ENCODE measurements at places on chromosomes 12 and 14.
A peak's percentile ranks its signal among the peaks of the same experiment; 100 is the strongest.

- DNase-seq: peak; percentile 84
These were observed 148.7 kb downstream of the SMOC1 start for GRCh38 chr14:70027785-70028428.

- no peak for DNase-seq
These were observed 128.3 kb upstream of the FGD4 start for GRCh38 chr12:32270818-32271710.

DNA sequence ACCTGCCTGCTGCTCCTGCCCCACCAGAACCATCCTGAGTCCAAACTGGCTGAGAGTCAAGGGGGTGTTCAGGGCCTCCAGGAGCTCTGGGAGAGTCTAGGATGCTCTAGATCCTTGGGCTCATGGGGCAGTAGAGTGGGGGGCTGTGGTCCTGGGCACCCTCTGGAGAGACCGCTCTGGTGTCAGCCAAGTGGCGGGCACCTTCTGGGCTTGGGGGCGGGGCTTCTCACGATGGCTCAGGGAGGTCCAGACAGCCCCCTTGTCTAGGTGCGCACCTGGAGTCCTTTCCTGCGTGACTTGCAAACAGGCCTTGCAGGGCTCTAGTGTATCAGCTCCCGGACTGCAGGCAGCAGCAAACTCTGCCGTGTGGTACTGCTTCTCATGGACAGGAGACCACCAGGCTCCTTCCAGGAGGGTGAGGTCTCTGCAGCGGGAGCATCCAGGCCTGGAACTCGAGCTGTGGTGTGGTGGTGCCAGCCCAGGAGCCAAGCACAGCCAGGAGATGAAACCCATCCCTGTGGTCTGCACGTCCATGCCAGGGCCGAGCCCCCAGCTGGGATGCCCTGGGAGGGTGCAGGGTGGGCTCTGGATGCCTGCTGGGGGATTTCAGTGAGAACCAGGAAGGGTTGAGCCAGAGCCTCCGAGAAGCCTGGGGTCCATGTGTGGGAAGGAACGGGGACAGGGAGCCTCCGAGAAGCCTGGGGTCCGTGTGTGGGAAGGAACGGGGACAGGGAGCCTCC is 15.0 kb downstream of the PACS2 start:
- DNase-seq: no peak

GRCh38 chr14:87084908-87085307 is 908.1 kb downstream of the GALC start:
- DNase-seq: no peak

GRCh38 chr14:68669603-68670358 is 123.1 kb downstream of the ZFP36L1 start:
- no peak for DNase-seq

- DNase-seq: no peak
These were observed 706.9 kb upstream of the STXBP6 start for GRCh38 chr14:25756876-25757275.

GRCh38 chr14:54470701-54471100 is 18.1 kb downstream of the GMFB start:
- no peak for DNase-seq

DNA sequence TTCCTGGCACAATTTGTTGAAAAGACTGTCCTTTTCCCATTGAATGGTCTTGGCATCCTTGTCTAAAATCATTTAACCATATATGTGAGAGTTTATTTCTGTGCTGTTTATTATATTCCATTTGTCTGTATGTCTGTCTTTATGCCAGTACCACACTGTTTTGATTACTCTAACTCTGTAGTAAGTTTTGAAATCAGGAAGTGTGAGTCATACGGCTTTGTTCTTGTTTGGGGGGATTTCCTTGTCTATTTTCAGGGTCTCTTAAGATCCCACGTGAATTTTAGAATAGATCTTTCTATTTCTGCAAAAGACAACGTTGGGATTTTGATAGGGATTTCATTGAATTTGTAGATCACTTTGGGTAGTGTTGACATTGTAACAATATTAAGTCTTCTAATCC is 88.5 kb downstream of the MYRFL start:
- DNase-seq: peak; percentile 62

DNA sequence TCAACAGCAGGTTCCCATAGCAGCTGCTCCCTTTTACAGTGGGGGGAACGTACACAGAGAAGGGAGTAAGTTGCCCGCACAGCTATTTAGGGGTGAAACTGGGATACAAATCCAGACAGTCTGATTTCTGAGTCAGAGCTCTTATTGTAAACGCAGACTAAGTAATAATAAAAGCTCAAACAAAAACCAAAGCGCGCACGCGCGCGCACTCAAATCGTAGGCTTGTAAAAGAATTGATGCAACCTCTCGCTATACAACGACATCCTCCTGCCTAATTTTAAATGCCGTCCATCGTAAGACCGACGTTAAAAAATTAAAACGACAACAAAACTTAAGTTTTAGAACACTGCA is 747 bp upstream of the DACT1 start:
- peak; percentile 13 for DNase-seq

- DNase-seq: no peak
These were observed 45.9 kb downstream of the SLC6A12 start for GRCh38 chr12:167959-168600.

DNA sequence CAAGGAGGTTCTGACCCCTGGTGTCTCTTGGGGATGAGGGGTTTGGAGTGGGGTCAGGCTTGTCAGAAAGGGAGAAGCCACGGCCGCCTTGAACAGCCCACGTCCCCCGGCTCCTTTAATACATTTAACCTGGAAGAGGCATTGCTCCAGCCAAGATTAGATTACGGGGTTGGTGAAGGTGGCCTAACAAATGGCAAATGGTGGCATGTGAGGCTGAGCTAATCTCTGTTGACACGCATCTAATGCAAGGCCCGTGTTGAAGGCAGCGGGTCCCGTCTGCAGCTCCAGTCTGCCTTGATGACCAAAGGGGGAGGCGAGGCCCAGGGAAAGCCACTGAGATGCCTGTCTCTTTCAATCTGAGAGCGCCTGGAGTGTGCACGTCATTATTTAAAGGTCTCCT is 673.7 kb upstream of the TBX3 start:
- no peak for DNase-seq

DNA sequence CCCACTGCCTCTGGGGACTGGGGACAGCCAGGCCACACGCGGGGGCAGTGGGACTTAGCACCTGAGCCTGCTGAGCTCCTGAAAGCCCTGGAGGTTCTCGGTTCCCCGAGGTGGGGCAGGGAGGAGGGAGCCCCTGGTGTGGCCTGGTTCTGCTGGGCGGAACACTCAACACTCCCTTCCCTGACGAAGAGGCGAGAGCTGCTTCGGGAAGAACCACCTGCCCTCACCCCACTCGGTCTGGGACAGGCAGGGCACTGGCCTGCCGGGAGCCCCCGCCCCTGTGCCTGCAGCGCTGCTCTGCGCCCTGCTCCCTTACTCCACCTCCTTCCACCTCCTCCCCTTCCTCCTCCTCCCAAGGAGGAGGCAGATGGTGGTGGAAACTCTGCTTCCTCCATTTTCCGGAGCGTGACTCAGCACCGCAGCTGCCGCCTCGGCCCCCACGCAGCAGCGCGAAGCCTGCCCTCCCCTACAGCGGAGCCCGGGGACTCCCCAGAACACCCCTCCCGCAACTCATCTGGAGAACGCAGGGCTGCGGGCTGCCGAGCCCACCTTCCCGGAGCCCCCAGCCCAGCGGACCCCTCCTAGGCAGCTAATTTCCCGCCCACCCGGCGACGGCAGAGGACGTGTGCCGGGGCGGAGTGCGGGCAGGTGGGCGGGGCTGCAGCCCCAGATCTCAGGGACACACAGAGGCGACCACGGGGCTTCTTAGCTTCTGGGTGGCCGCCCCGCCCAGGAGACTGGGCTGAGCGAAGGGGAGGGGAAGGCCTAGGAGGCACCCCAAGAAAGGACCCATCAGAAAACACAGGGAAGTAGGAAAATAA is 11.7 kb upstream of the INF2 start:
- peak; percentile 84 for DNase-seq

- peak; percentile 36 for DNase-seq
These were observed 835 bp downstream of the VEZT start for GRCh38 chr12:95218150-95219133.

DNA sequence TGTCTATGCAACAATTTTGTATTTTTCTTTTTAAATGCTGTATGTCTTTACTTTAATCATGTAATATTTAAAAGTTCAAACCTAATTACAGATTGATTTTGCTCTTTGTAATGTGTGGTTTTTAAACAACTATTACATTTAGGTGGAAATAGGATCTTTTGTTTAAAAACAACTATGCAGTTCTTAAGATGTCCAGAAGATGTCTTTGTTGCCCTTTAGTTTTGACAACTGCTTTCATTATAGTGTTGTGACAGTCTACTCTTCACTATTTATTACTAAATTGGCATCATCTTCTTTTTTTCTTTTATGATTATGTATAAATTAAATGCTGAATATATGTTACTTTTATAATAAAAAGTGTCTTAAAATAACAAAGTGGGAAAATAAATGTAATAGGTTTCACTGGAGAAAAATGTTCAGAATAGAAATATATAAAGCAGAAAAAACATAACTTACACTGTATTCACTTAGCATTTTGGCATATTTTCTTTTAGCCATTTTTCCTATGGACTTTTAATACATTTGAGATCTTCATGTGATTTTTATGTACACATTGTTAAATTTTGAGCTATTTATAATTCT is 27.1 kb upstream of the PCNX4 start:
- peak; percentile 31 for DNase-seq

- no peak for DNase-seq
These were observed 6.5 kb downstream of the XRCC3 start for GRCh38 chr14:103708750-103709187.

- DNase-seq: no peak
These were observed 1061.8 kb upstream of the SEL1L start for GRCh38 chr14:82595466-82595865.

DNA sequence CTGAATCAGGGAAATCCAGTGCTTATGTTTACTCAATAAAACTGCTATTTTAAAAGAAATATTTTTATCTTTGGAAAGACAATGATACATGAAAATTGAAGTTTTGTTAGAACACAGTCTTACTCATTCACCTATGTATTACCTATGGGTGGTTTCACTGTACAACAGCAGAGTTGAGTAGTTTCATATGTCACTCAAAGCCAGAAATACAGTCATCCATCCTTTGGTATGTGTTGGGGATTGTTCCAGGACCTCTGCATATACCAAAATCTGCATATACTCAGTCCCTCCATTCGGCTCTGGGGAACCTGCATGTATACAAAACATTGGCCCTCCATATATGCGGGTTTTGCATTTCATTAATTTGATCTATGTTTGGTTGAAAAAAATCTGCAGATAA is 190.6 kb downstream of the GPHN start:
- DNase-seq: no peak

GRCh38 chr12:84069198-84069597 is 843.4 kb downstream of the SLC6A15 start:
- DNase-seq: no peak

DNA sequence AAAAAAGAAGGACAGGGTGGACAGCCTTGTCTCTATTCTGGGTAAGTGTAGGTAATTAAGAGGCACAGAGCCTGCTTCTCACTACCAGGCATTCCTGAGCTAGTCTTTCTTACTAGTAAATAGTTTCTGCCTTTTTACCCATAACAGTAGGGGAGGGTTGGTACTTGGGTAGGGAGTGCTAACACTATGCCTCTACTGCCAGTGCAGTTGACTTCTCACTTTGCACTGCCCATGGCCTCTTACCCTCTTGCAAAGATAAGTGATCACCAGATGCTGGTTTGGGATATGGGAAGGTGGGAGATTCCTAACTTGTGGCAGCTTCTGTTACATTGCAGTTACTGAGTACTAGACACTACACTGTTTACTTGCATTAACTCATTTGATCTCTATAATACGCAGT is 11.6 kb downstream of the AHSA1 start:
- DNase-seq: no peak

- DNase-seq: peak; percentile 72
These were observed 146.1 kb downstream of the KITLG start for GRCh38 chr12:88433997-88434703.

DNA sequence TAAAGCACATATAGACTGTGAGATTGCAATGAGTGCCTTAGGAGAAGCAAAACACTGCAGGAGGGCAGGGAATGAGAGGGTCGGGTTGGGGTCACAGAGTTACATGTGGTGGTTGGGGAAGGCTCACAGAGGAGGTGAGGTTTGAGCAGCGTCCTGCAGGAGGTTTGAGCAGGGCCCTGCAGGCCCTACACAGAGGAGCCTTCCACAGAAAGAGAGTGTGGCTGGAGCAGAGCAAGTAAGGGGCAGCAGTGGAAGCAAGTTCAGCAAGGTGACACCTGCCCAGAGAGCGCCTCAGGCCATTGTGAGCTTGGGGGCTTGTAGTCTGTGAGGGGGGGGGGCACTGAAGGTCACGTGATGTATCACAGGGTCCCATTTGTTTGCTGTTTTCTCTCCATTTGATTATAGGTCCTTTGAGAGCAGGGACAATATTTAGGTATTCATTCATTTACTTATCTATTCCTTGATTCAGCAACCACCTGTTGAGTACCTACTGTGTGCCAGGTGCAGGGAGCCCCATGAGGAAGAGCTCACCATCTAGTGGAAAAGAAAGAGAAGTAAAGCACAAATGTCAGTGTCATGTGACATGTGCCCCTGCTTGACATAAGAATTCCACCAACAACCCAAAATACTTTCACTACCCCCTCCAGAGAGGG is 56.6 kb downstream of the GALNT16 start:
- no peak for DNase-seq

- peak; percentile 64 for DNase-seq
These were observed 14.9 kb downstream of the SLC7A7 start for GRCh38 chr14:22800346-22800745.

DNA sequence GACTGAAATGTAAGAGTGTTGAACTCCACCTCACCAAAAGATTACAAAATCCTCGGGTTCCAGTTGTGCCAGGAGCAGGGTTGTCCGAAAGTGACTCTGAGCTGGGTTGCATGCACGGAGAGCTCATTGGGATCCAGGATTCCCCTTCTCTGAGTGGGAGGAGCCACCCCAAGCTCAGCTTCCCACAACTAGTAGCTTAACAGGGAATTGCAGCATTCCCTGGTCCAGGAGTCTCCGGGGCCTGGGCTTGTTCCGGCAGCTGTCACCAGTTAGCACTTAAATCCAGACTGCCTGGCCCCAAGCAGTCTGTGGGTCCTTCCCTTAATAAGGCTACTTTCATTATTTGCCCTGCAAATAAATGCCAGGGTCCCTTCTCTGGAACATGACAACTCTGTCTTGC is 50.1 kb downstream of the CD9 start:
- no peak for DNase-seq

GRCh38 chr14:55388160-55388559 is 23.5 kb downstream of the ATG14 start:
- DNase-seq: no peak

Measured in inflammatory macrophage treated with lipopolysaccharide for 1 hour (primary cell).